Stimulated activated CD4-positive, alpha-beta T cell treated with anti-CD3 and anti-CD28 coated beads, Interleukin-4, amount 100 ng/mL, for 4 hours (primary cell): ENCODE measurements at places on chromosomes 11 and 22.

GRCh38 chr11:134045799-134046635 lies 22.9 kb upstream of the JAM3 start:
- no peak for DNase-seq

DNA sequence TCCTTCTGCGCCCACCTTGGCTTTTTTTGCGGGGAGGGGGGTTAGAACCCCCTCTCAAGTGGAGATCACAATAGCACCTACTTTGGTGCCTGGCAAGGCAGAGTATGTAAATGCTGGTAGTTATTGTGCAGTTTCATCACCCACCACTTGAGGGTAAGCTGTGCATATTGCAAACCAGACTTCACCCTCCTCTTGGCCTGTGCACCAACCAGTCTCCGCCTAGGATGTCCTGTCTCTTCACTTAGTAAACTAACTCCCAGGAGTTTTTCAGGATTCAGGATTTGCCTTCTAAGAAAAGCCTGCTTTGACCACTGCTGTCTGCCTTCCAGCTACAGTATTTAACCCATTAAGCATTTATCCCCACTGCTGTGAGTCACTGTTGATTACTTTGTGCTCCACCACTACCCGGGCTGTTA lies 2.0 kb upstream of the UBXN1 start:
- no peak for DNase-seq

DNA sequence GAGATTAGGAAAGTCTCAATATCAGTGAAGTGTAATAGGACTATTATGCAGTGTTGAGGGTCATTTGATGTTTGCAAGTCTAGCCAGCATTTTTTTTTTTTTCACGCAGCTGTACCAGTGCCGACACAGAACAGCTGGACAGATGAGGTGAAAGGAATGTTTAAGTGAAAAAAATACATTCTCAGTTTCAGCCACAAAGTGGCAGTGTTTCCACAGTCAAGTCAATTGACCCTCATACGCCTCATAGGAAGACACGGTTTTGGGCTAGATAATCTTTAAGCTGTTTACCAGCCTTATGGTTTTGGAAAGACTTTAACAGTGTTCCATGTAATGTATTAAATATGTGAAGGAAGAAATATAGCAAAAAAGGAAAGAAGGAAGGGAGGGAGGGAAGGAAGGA lies 349.9 kb upstream of the ANO3 start:
- DNase-seq = no peak

DNA sequence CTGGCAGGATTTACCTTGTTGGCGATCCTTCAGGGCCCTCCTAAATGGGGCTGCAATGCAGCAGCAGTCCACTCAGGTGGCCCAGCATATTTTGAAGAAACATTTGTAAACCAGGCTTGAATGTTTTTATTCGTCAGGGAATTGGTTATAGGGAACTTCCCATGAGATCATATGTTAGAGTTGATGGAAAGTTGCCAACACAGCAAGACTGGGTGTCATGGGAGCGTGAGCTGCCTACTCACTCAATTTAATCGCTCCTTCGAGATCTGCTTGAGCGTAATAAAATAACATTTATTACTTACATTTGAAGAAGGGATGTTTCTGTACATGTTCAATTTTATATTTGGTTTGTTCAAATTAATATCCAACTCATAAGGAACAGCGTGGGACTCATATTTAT lies 19.4 kb downstream of the OR2AT4 start:
- DNase-seq = no peak

GRCh38 chr11:115321605-115322289 lies 182.5 kb downstream of the CADM1 start:
- DNase-seq = no peak

- DNase-seq = no peak
These were observed 103.7 kb downstream of the CD44 start for GRCh38 chr11:35242412-35243242.

- DNase-seq = no peak
These were observed 118.6 kb downstream of the KCNQ1 start for GRCh38 chr11:2563213-2564007.

GRCh38 chr22:39457198-39457555 lies 365 bp downstream of the MGAT3 start:
- DNase-seq = no peak

GRCh38 chr11:2090172-2091111 lies 48.7 kb downstream of the IGF2 start:
- DNase-seq = no peak

- DNase-seq = no peak
These were observed 213.5 kb upstream of the NAV2 start for GRCh38 chr11:19499026-19499669.

GRCh38 chr11:75797116-75797515 lies 17.9 kb upstream of the UVRAG start:
- no peak for DNase-seq

DNA sequence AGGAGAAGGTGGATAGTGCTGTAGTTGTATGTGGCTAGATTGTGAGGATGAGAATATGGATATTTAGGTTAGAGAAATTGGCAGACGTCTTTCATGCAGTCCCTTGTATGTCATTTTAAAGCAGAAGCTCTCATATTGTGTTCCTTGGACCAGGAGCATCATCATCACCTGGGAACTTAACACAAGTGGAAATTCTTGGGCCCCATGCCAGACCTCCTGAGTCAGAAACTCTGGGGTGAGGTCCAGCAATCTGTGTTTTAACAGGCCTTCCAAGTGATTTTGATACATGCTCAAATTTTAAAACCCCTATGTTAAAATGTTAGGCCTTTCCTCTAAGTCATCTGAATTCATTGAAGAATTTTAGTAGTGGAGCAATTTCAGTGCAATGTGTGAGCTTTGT lies 34.8 kb downstream of the JHY start:
- DNase-seq = no peak

- no peak for DNase-seq
These were observed 1.7 kb upstream of the SCO2 start for GRCh38 chr22:50526834-50527801.

- no peak for DNase-seq
These were observed 1.4 kb downstream of the TMEM80 start for GRCh38 chr11:696955-697491.

- no peak for DNase-seq
These were observed 124.3 kb downstream of the DBX1 start for GRCh38 chr11:20035701-20036601.

DNA sequence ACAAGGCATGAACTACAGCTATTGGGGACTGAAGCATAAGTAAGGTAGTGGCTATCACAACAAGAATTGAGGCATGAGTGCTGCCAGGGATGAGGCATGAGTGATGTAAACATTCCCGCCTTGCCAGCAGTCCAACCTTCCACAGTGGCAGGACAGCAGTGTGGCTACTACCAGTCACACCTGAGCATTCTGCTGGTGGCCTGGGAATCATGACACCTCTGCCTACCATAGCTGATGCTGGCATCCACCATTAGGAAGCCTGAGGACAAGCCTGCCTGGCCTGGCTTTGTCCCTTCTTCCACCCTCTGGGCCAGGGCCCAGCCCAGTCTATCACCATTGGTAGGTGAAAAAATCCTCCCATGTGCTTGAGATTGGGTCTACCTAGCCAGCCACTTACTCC lies 712.8 kb upstream of the CCDC90B start:
- no peak for DNase-seq

DNA sequence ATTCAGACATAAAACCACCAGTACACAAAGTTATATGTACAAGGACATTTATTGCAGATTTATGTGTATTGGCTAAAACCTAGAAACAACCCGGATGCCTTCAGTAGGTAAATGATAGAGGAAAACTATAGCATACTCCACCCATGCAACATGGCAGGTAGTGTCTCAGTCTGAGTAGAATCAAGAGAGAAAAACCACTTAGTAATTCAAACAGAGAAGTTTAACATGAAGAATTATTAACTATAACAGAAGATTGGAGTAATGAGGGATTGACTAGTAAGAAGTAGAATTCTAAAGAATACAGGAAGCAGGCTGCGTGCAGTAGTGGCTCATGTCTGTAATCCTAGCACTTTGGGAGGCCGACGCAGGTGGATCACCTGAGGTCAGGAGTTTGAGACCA lies 16.2 kb upstream of the SPTY2D1 start:
- no peak for DNase-seq

DNA sequence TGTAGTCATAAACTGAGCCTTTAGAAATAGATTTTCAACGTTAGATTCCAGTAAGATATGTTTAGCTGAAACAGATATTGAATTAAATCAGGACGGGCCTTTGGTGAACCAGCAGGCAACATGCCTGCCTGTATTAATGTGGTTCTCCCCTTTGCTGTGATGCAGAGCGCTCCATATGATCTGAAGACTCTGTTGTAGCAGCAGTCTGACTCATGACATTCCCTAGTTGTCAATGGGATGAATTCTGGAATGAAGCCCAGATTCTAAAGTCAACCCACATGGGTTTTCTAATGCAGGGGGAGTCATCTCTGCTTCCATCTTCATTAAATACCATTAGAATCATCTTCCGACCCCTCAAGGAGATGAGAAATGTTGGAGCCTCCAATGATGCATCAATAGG lies 864.5 kb downstream of the NTM start:
- no peak for DNase-seq

DNA sequence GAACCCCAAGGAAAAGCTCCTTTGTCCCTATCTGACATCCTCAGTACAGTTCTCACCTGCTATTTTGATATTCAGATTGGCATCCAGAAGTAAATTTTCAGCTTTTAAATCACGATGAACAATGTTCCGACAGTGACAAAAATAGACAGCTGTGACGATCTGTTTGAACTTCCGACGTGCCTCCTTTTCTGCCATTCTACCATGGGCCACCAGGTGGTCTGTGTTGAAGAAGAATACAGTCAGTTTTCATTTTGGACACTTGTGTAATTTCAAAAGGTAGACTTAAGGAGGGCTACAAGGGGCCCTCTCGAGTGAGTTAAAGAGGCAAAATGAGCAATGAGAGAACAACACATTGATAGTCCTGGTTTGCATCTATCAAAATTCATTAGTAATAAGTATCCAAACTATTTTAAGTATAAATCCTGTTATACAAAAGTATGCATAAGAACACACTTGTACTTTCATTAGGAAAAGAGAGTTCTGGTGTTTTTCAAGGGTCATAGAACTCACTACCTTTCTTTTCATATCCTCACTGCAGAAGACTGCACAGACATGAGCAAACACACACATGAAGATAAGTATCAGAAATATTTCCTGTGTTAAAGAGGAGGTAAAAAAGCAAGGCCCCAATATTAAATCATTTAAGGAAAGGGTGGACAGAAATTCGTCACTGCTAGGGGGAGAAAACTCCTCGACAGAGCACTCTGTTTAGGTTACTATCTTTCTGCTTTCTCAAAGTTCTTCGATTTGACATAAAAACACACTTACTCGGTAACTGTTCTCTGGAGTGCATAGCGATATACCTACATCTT lies 89.9 kb upstream of the APOA1 start:
- peak; percentile 10 for DNase-seq

DNA sequence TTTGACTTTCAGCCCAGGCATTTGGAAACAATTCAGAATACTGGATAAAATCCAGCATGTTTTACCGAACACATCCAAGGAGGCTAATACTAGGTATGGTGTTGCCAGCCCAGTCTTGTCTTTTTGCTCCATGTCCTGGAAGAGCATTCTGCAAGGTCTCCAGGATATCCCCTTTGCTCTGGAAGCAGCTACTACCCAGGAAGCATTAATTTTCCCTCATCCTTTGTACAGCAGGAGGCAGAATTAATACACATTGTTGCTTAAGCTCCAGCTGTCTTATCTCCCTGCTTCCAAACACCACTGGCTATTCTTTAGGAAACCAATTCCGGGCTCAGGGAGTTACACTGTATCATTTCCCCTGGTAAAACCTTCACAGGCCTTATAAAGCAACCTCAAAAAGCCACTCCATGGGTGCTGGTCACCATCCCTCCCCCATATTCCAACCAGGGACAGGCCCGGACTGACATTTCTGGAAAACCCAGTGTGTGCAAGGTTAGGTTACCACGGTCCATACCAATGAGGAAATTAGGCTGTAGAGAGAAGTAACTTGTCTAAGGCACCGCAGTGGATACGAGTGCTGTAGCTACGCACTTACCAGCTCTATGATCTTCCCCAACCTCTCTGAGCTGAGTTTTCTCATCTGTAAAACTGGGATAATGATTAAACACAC lies 1.5 kb upstream of the UBASH3B start:
- no peak for DNase-seq

GRCh38 chr22:46276563-46276962 lies 8.8 kb downstream of the TTC38 start:
- DNase-seq = no peak

DNA sequence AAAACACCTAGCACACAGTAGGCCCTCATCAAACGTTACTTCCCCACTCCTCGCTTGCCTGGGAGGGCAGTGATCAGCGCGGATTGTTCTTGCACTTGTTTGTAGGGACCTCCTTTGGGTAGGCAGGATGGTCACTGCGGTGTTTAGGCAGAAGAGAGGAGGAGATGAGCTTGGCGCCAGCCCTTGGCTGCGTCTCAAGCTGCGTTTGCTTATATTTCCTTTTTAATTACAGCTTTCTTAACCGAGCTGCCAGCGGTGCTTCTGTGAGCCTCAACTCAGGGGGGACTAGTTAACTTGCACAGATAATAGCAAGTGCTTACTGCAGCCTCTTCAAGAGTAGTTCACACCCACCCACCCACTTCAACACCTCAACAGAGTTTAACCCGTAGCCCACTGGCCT lies 15.1 kb downstream of the IFT27 start:
- no peak for DNase-seq

GRCh38 chr22:30557243-30557642 lies 10.7 kb upstream of the SEC14L6 start:
- DNase-seq = no peak

- no peak for DNase-seq
These were observed 672.1 kb downstream of the TBC1D22A start for GRCh38 chr22:47434336-47435203.

DNA sequence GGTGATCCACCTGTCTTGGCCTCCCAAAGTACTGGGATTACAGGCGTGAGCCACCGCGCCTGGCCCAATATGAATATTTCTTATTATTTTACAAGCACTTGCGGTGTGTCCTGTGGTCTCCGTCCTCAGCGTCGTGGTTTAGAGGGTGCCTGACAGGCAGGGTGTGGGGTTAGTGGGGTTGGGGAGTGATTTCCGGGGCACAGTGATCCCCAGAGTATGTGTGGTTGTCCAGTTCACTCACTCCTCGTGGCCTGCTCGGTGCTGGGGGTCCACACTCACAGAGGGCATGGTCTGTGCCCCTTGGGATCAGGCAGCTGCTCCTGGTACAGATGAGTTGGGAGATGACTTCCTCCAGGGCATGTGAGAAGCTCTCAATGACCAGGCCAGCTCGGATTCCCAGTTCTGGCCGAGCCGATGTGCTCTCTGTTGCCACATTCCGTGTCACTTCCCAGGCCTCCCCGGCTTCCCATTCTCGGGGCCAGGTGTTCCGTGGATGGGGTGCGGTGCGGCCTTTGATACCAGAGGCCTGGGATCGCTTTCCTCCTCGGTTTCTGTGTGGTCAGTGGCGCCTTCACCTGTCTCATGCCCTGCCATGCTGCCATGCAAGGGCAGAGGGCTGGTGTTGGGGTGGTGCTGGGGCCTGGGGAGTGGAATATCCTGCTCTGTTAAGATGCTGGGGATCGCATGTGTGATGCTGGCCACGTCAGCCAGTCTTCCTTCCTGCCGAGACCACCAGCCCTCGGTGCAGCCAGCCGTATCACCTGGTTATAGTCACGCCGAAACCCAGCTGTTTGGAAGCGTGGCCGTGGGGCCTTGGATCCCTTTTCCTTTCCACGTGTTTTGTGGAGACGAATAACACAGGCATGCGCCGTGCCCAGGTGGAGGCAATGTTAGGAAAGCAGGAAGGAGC lies 39.6 kb downstream of the PARVB start:
- no peak for DNase-seq
